ENCODE measurements at places on chromosomes 4 and X.

DNA sequence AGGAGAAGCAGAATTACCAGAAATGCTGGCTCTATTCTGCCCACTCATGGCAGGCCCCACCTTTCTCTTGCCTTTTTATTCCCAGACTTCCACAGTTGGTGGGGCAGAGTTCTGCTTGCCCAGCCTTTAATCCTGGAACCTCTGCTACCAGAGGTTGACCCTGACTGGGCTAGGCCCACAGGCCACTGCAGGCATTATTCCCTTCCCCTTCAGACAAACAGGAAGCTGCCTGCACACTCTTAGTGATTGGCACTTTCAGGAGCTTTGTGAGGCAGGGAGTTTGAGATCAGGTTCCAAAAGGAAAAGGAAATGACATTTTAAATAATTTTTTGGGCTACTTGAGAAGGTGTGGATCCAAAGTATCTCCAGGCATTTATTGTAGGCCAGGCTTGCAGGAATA is 18.8 kb downstream of the MSN start:
- no peak for DNase-seq

- DNase-seq: no peak
Measured at GRCh38 chr4:10089346-10089745, 27.3 kb downstream of the WDR1 start.

DNA sequence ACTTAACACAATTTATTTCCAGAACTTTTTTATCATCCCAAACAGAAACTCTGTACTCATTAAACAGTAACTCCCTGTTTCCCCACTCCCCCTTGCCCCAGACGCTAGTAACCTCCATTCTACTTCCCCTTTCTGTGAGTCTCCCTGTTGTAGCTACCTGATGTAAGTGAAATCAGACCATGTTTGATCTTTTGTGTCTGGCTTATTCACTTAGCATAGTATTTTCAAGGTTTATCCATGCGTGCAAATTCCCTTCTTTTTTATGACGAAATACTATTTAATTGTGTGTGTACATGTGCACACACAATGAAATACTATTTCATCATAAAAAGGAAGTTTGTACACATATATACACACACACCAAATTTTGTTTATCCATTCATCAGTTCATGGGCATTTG is 5.2 kb downstream of the PKD2 start:
- no peak for DNase-seq

- no peak for DNase-seq
Measured at GRCh38 chr4:73964862-73965611, 16.8 kb downstream of the PF4 start.

GRCh38 chrX:136528645-136529315 is 3.2 kb upstream of the VGLL1 start:
- DNase-seq: no peak

DNA sequence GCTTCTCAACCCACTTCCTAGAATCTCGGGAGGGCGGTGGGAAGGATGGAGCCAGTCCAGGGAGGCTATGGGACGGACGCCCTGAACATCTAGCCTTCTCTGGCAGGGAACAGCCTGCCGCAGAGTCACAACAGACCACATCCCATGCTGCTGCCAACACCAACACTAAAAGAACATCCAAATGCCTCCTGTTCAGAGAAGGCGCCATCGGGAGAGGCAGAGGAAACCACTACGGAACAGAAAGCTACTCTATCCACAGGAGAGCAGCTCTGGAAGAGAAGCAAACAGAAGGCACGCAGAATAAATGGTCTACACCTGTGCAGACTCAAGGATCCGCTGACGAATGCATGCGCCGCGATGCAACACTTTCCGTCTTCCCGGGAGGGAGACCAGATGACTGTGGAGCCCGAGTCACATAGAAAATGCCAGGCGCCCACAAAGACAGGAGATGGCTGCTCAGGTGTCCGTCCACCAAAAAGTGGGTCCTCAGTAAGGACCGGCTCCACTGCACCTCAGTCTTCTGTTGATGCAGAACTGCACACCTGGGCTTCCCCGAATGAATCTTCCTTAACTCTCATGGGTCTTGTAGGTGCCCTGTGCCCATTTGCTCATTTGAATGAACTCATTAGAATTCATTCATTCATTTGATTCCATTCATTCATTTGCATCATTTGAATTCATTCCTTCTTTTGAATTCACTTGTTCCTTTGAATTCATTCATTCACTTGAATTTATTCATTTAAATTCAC is 217.5 kb downstream of the DHRSX start:
- no peak for DNase-seq

GRCh38 chr4:53068755-53069330 is 206.7 kb downstream of the RASL11B start:
- no peak for DNase-seq

DNA sequence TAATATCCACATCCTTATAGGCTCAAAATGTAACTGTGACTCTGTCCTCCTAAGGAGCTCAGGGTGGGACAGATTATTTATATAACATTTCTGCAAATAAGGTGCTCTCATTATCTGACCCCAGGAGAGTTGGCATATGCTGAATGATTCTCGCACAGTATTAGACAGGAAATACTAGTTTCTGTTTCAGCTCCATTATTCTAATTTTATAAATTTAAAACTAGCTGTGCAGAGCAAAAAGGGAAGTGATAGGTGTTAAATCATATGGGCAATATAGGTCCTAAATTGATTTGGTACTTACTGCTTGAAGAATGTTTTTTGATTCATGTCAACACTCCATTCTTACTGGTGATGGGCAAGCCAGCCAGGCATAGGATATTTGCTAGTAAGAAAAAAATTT is 141.5 kb downstream of the GLRA2 start:
- no peak for DNase-seq

- DNase-seq: no peak
Measured at GRCh38 chrX:118974088-118974907, at the start of gene LONRF3. LONRF3 (plus strand) TSS chrX:118974618; CDS start chrX:118974781, 163 bp downstream.

DNA sequence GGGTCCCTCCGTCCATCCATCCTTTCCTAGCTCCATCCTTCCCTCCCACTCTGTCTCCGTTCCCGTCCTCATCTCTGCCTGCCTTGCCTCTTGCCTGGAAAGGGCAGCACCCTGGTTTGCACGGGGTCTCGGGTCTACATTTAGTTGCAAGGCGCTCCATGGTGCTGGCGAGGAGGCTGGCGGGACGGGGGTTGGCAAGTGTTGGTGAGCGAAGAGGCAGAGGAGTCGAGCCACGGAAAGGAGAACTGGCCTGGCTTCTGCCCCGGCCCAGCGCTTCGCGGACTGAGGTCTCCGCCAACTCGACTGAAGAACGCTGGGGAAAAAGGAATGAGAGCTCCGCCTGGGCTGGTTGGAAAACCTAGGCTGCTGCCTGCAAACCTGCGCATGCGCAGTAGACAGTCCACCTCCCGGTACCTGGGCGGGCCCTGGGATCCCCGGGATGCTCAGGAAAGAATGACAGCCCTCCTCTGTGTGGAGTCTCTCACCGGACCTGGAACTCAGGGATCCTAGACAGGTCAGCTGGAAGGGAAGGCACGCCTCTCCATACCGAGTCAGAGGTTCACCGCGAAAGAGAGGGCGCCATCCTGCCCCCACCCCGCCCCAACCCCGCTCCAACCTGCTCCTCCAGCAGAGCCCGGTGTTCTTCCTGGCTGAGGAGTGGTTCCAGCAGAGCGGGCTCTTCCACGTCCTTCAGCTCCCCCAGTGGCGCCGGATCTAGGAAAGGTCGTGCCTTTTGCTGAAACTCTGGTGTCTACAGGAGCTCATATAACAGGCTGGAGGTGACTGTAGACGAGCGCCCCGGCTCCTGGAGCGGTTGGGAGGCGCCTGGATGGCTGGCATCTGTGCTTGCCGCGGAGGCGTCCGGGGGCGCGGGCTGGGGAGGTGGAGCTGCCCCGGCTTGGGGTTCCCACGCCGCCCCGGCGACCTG is 6.0 kb downstream of the FRG2 start:
- no peak for DNase-seq

GRCh38 chr4:25085671-25086070 is 54.9 kb upstream of the LGI2 start:
- DNase-seq: no peak

GRCh38 chr4:92988301-92988700 is 684.5 kb downstream of the GRID2 start:
- DNase-seq: no peak

DNA sequence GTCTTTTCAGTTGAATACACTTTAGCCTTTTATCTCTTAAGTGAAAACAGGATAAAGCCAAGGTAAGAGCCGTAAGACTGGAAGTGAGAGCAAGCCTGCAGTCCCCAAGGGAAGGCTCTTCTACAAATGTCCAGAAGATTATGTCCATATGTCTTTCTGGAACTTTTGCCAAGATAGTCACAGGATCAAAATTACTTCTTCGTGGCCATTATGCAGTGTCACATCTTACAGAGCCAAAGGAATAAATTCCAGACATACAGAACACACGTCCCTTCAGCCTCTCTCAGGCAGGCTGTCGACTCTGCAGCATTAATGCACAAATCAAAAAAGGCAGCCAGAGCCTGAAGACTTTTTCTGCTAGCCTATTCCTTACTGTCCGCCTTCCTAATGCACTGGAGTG is 10.9 kb upstream of the GATB start:
- no peak for DNase-seq

DNA sequence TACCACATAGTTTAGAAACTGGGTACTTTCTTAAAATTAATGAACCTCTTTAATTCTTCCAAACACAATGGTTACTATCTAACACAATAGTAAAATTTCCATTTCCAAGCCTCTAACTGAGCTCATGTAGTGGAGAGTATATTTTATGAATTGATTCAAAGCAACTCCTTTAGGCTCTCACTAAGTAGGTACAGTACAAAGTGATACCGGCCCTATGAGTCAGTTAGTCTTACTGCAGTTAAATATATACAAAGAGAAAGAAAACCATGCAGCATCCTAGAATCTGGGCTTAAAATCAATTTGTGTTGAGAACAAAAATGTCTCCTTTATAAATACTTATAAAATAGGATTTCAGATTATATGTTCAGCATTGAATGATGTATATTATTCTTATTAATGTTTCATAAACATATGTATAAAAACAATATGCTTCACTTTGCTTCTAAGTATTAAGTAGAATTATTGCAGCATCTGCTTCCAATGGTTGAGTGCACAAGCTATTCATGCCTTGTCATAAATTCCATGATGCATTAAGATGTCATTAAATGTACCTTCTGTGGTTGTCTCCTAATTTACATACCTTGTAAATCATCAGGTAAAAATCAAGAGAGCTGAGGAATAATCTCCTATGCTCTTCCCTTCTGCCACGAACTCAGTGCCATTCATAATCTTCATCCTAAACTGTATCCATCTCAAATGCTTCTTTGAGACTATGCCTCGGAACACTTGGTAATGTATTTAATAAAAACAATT is 1037.8 kb downstream of the STPG2 start:
- no peak for DNase-seq

DNA sequence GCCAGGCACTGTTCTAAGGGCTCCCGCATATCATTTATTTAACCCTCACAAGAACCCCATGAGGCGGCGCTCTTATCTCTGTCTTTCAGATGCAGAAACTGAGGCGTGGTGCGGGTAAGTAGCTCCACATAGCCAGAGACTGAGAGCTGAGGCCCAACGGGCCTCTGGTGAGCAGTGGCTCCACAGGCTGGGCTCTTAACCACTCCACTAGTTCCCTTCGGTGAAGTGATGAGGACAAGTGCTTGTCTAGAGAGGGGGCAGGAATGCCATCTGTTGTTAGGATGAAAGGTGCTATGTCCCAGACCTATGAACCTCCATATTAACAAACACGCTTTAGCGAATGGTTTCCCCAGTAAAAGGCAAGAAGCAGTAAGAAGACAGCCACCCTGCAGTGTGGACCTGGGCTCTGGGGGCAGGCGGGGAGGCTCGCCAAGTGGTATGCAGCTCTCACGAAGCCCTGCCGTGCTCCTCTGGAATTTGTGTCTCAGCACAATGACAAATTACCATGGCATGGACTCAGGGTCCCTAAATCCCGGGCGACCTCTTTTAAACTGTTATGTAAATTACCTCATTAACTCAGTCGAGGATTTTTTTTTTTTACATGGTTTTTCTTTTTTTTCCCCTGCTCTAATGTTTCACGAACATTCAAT is 20.9 kb upstream of the S100G start:
- DNase-seq: no peak

DNA sequence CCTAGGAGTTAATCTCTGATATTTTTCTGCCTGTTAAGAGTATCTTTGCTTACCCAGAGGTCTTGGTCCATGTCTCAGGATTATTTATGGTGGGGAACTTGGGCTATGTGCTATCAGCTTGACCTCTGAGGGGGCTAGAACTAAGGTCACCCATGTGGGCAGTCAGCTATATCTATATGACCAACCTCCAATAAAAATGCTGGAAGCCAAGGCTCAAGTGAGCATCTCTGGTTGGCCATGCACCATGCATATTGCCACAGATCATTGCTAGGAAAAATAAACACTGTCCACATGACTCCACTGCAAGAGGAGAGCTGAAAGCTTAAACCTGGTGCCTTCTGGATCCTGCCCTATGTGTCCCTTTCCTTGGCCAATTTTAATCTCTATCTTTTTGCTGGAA is 196.5 kb upstream of the SLC7A11 start:
- DNase-seq: no peak

- DNase-seq: no peak
Measured at GRCh38 chrX:111308039-111308438, 37.8 kb upstream of the CAPN6 start.

- DNase-seq: no peak
Measured at GRCh38 chr4:3233391-3234071, 15.4 kb upstream of the MSANTD1 start.

- DNase-seq: no peak
Measured at GRCh38 chr4:2924286-2924685, 38.9 kb downstream of the NOP14 start.

GRCh38 chr4:190017357-190018200 is 9.5 kb downstream of the FRG2 start:
- DNase-seq: no peak

- no peak for DNase-seq
Measured at GRCh38 chr4:83889802-83890201, 353.9 kb downstream of the GPAT3 start.

- DNase-seq: no peak
Measured at GRCh38 chrX:16963216-16963615, 16.8 kb downstream of the REPS2 start.

DNA sequence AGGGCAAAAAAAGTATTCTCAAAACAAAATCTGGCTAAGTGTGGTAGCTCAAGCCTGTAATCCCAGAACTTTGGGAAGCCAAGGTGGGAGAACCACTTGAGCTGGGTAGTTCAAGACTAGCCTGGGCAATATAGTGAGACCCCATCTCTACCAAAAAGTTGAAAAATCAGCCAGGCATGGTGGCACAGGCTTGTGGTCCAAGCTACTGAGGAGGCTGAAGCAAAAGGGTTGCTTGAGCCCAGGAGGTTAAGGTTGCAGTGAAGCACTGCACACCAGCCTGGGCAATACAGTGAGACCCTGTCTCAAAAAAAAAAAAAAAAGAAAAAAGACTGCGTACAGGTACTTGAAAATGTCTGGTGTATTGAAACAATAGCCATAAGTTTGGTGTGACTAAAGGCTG is 1.7 kb upstream of the SDAD1 start:
- no peak for DNase-seq
